Ammon's horn (tissue), 1 donor: ENCODE measurements at places on chromosomes 4 and X.

DNA sequence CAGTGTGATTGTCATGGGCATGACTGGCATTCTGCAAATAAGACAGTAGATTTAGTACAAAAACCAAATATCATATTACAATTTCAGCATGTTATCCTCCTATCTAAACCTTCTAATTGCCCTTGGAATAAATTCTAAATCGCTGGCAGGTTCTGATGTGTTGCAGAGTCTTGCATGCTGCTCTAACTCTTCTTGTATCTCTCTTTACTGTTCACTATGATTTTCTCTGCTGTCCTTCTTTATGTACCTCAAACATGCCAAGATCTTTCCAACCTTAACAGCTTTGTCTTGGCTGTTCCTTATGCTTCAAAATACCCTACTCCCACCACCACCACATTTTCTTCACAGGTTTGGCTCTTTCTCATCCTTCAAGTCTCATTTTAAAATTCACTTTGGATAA is 43.0 kb upstream of the KCNIP4 start:
- no peak for DNase-seq

GRCh38 chr4:113407409-113407808 is 354.1 kb downstream of the CAMK2D start:
- no peak for DNase-seq

- DNase-seq, result no peak
Observed at GRCh38 chrX:20967725-20968124, 406.5 kb upstream of the CNKSR2 start.

DNA sequence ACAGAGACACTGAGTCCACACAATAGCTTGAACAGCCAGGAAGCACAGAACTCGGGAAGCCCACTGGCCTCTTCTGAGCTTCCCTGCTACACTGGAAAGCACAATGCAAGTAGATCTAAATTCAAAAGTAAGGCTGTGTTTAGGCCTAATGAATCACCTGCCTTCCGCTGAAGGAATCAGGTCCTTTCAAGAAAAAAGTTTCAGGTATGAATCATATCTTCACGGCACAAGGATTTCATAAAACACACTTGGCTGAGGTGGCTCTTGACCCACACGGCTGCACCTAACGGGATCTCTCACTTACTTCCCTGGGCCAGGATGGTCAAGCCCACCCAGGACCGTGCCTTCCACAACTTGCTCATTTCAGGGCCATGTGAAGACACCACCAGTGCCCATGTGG is 59.3 kb downstream of the IRF2 start:
- no peak for DNase-seq

GRCh38 chr4:189548484-189549125 is 392.1 kb upstream of the FRG1 start:
- no peak for DNase-seq

- DNase-seq, result no peak
Observed at GRCh38 chrX:108590496-108590895, 145.9 kb downstream of the IRS4 start.

DNA sequence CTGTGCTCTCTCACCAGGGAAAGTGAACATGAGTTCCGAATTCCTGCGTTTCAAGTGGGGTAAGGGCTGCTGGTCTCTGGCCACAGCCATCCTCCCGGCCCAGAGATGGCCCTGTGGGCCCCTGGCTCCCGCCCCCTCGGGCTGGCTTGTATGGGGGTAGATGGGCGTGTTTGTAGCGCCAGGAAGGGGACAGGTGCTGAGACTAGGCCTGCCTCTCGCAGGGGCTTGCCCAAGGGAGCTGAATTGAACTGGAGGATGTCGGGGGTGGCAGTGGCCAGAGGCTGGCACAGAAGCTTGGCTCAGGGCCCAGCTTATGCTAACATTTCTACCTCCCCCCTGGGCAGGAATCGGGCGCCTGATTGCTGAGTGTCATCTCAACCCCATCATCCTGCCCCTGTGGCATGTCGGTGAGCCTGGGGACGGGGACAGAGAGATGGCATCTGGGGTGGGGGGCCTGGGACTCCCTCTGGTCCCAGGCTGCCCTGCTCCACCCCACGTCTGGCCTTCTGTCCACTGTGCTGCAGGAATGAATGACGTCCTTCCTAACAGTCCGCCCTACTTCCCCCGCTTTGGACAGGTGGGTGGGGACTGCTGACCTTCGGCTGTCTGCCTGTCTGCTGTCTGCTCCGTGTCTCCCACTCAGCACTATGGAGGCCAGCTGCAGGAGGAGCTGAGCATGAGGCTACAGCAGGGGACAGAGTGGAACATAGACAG is 8.5 kb downstream of the TAFAZZIN start:
- DNase-seq, result no peak

- DNase-seq, result peak; percentile 4
Observed at GRCh38 chr4:52199574-52200338, 148.7 kb downstream of the SPATA18 start.

DNA sequence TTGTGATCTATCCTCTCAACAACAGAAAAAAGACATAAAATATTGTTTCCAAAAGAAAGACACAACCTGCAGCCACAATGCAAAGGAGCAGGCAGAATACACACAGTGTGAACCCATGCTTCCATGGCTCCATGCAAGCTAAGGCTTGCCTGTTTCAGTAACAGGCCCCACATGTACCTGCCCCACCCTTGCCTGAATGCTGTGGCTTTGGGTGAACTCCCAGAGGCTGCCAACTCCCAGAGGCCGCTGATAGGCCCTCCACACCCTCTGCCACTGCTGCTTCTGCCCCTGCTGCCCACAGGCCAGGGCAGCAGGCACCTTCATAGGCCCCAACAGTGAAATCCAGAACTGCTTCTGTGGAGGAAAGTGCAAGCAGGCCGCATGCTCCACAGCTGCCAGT is 313.9 kb downstream of the CHIC1 start:
- no peak for DNase-seq

DNA sequence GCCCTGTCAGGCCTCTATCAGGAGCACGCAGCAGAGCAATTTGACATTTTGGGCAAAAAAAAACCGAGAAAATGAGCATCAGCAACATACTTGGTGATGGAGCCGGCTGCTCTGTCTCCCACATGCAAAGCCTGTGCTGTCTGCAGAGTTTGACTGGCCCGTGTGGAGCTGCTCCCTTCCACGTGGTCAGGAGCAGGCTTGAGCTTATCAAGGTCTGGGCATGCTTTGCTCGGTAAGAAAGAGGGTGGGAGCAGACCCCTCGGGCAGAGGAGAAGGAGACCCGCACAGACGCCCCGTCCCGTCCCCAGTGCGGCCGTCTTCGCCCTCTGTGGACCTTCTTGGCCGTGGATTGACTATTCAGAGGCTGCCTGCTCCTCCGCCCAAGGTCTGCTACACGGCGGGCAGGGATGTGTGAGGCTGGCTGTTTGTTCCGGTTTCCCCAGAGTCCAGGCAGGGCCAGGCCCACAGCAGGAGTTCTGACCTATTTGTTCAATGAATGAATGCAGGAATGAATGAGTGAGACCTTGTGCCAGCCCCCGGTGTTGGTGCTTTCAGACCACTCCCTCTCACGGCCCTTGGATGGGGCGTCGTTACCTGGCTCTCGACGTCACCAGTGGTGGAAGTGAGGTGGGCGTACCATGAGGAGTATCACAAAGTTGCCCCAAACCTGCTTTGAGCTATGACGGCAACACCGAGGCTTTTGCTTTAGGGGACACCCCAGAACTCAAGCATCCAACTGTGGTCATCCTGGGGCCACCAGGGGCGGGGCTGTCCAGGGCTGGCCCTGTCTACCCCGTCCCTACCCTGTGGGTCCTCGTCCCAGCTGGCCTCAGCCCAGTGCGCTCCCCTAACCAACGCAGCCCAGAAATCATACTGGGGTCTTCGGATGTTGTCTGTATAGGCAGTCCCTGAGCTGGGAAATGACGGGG is 54.7 kb upstream of the ADRA2C start:
- DNase-seq, result no peak

- DNase-seq, result no peak
Observed at GRCh38 chr4:52984462-52984881, 122.4 kb downstream of the RASL11B start.

- no peak for DNase-seq
Observed at GRCh38 chrX:17544821-17545220, 169.8 kb downstream of the NHS start.

DNA sequence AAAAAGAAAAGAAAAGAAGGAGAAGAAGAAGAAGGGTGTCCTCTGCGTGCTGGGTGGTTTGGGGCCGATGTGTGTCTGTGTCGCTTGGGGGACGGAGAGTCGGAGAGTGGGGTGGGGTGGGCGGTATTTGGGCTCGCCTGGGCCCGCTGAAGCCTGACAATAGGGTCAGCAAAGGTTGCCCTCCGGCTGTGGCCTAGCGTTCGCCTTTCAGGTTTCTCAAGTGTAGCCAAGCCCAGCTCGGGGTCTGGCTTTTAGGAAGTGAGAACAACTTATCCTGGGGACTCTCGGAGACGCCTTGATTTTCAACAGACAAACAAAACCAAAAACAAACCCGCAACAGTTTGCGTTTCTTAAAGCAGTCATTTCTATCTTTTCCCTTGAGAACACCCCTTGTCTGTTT is 4.1 kb upstream of the SOX3 start:
- DNase-seq, result no peak

- no peak for DNase-seq
Observed at GRCh38 chrX:55005256-55005655, 5.1 kb downstream of the APEX2 start.

DNA sequence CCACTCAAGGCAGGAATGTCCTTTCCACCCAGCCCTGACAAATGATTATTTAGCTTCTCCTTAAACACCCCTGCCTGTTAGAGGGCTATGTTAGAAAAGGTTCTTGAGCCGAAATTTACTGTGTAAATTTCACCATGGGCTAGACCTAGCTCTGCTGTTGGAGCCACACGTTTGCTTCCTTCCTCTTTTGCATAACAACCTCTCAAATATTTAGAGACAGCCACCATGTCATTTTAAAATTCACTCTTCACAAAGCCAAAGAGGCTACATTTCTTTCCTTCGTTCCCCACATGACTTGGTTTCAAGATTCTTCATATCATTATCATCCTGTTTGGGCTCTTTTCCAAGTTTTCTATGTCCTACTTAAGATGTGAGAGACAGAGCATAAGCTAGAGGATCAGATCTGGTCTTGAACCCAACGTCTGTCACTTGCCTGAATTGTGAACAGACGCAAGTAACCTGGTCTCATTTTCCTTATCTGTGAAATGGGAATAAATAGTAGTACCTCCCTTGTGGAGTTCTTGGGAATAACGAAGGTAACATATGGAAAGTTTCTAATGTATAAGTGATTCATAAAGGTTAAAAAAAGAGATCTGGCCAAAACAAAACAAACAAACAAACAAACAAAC is 6.7 kb downstream of the DOCK11 start:
- DNase-seq, result no peak

GRCh38 chrX:3715921-3716320 is 2.5 kb upstream of the PRKX start:
- no peak for DNase-seq

- no peak for DNase-seq
Observed at GRCh38 chr4:118026806-118027205, 7.5 kb upstream of the NDST3 start.

- no peak for DNase-seq
Observed at GRCh38 chr4:74038086-74038424, 434 bp downstream of the CXCL3 start.

DNA sequence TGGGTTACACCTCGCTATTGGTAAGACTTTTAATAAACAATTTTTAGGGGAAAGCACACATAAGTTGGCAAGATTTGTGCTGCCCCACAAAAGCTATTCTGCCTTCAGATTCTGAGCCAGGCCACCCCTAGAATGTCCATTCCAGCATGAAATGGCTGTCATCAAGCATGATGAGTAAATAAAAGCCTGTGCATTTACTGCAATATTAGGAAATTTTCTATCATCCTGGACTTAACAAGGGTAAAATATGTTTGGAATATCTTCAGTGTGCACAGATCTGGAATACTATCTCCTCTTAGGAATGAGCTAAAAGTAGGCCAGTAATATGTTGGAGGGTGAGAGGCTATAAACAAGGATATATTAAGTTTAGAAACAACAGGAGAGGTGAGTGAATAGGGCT is 510.9 kb downstream of the ANKRD50 start:
- DNase-seq, result no peak

DNA sequence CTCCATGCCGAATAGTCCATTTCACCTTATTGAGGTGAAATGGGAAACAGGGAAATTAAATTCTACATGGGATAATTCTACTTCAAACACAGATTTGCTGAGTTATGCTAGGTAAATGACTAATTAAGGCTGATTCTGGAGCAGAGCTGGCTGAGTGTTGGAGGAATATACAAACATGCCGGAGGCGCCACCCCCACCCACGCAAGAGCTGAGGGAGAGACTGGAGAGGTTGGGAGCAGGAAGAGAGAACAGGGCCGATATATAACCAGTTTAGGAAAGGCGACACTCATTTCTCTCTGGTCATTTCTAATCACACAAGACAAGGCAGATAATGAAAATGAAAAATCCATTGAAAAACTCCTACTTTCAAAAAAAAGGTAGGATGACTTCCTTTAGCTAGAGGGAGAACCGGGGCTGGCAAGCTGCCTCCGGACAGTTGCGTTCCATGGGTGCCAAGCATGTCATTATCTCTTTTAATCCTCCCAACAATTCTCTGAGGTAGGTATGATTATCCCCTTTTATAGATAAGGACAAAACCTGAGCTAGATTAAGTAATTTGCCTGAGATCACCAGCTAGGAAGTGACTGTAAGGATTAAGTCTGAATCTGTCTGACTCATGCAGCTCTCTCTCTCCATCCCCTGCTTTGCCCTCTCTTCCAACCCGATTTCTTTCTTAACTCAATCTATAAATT is 27.6 kb upstream of the CFAP299 start:
- DNase-seq, result no peak

- DNase-seq, result no peak
Observed at GRCh38 chrX:150436195-150436594, 73.1 kb downstream of the MAMLD1 start.

GRCh38 chr4:4269331-4269731 is 20.6 kb downstream of the LYAR start:
- no peak for DNase-seq

DNA sequence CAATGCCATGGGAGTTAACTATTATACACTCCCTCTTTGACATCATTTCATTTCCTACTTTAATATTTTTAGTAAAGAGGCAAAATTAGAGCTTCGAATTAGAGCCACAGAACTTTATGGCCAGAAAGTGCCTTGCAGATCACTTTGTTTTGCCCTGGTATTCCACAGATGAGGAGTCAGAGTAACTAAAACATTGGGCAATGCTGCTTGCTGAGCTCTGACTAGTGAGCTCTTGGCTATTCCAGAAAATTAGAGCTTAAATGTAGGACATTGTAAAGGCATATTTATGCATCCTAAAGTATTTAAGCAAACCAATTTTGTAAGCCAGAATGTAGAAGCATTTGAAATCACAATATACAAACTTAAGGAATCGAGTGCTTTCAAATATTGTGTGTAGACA is 6.3 kb upstream of the ZNF827 start:
- DNase-seq, result no peak

GRCh38 chrX:69121321-69122000 is 43.8 kb downstream of the PJA1 start:
- DNase-seq, result no peak
